ENCODE measurements at places on chromosomes 6 and 20. TPM values are rescaled to one million over a fixed set of nuclear protein-coding genes. Genes with fewer than 3 reads are reported as not detected.

Gene SLC22A7
- total RNA-seq: not detected

Gene EZR
- total RNA-seq: 272 TPM

DNA sequence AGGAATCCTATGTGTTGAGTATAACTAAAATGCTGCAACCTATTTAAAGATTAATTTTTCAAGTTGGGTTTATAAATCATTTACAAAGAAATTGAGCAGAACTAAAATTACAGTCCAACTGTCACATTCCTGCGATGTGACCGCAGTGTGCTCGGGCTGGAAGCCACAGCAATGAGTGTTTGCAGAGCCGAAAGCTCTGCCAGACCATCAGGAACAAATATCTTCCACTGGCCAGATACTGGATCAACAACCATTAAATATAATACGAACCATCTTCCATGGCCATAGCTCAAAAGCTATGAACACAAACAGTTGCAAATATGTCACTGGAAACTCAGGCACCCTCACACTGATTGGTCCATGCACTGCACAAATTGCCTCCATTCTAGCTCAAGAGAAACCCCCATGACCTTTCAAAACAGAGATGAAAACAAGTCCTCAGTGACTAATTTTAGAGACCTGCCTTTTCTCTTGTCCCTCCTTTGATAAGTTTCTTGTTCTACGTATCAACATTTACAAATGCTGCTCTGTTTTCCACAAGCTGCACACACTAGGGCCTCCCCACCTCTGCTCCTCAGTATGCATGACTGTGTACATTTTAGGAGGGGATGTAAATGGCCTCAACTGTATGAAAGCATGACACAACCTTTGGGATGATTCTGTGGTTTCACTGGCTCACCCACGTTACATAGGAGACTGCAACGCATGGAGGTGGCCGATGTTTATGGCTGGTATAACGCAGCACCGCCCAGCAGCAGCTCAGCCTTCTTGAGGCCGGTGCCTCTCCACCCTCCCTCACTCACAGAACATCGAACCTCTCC, 171.7 kb downstream of the WDR27 start:
- no peak for DNase-seq

DNA sequence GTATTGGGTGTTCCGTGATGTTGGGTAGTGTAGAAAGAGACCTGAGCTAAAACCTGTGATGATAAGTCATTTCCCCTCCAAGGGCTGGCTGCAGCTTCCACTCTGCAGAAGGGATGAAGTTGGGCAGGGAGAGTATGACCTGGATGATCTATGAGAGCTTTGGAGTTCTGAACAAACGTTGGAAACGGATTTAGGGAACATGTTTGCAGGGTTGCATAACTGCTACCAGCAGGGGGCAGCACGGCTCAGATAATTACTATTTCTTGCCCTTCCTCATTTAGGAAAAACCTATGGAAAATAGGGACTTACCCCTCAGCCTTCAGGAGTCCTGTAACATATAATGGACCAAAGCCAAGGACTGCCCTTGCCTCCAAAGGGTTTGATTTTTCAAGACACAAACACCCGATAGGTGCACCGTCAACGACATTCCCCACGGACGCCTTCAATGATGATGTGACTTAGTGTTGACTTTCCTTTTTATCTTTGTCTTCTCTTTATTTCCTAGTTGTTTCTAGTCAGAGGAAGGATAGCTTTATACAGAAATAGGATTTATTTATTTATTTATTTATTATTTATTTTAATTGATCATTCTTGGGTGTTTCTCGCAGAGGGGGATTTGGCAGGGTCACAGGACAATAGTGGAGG, 164.9 kb upstream of the SASH1 start:
- DNase-seq: peak; percentile 14

Gene DCDC2
- total RNA-seq: 0.09 TPM

DNA sequence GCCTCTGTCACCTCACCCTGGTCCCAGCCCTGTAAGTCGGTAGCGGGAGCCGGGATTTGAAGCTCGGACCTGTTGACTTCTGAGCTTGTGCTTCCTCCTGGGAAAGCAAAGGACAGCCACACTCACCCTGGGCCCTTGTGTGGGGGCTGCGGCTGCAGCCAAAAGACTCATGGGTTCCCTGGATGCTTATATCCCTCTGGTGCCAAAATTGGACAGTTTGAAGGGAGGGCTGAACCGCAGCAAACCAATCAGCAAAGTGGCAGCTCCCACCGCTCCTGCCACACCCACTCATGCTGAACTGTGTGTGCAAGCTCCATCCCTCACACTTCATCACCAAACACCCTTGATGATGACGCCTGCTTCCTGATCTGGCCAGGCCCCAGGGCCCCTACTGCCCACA, 3.9 kb upstream of the CCN5 start:
- no peak for DNase-seq

- DNase-seq: no peak
Observed at GRCh38 chr6:30849903-30850651, 34.2 kb upstream of the DDR1 start.

GRCh38 chr6:10310330-10310653, 104.6 kb downstream of the TFAP2A start:
- DNase-seq: no peak

DNA sequence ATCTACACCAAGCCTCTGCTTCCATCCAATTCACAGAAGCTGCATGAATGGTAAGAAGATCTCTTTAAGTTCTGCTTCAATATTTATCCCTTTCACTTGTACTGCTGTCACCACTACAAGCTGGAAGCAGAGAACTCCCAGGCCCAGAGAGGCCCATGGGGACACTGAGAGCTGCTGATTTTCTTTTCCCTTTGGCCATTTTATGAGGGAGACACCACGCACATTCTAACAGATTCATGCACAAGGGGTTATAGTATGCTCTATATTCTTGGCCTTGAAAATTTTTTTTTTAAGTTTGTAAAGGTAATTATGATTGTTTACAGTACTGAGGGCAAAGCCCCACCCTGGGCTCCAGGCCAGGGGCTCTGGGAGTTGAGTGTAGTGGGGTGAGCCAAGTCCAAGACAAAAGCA, 88.4 kb downstream of the MYB start:
- DNase-seq: no peak

DNA sequence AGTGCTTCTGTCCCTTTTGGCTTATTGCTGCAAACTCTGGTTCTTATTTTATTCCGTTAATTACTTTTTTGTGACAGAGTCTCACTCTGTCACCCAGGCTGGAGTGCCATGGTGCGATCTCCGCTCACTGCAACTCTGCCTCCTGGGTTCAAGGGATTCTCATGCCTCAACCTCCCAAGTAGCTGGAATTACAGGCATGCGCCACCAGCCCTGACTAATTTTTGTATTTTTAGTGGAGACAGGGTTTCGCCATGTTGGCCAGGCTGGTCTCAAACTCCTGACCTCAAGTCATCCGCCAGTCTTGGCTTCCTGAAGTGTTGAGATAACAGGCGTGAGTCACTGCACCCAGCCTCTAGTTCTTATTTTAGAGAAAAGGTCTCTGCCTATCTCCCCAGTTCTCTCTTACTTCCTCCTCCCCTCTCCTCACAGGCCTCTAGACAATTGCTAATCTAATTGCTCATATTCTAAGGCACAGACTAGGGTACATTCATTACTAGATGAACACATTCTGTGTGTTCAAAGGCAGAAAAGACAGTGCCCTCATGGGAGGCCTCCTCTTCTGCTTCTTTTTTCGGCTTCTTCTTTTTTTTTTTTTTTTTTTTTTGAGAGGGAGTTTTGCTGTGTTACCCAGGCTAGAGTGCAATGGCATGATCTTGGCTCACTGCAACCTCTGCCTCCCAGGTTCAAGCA, 27.0 kb downstream of the EDEM2 start:
- no peak for DNase-seq

DNA sequence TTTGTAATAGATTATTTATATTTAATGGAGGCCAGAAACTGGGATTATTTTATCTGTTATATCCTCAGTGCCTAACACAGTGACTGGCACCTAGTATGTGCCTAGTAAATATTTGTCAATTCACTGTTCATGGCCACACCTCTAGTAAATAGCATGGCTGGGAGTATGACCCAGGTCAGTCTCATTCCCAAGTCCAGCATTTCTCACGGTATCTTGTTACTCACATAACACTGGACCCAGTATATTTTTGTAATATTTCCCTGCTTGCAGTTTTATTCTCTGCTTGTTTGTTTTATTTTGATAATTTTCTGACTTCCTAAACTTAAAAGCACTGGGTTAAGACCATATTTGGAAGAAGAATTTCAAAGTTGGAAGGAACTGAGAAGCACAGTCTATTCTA, 47.7 kb downstream of the CTNNBL1 start:
- no peak for DNase-seq

DNA sequence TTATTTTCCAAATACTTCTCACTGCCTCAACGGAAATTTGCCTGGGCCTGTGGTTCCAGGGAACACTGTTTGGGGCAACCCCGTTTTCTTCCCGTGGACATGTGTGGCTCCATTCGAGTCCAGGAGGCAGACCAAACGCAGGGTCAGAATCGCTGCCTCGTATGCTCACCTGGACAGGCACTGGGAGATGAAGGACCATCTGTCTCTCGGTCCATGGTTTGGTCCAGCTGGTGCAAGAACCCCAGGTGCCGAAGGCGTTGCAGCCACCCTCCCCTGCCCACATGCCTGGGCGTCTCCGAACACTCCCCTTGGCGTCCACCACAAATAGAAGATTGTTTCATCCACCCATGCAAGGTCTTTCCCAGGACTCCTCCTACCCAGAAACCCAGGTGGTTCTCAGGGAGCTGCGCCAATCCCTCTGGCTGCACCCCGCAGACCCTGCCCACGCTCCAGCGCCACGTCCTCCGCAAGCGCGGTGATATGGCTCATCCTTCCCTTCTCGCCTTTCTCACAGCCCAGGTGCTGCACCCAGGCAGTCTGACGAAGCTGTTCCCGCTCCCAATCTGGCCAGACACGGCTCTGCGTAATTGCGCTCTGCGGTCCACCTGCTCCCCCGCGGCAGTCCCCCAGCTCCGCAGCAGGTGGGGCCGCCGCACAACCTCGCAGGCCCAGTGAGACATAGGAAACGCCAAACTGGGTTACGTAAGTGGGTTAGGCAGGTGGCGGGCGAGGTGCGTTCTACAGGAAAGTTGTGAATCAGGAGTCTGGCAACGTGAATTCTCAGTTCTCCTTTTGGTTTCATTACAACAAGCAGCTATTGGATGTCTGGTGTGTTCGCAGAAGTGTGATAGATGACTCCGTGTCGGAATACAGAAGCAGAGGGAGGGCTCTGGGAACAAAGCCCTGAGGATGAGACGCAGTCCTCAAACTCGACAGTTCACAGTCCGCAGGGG, 146.2 kb upstream of the ECI2 start:
- peak; percentile 2 for DNase-seq

DNA sequence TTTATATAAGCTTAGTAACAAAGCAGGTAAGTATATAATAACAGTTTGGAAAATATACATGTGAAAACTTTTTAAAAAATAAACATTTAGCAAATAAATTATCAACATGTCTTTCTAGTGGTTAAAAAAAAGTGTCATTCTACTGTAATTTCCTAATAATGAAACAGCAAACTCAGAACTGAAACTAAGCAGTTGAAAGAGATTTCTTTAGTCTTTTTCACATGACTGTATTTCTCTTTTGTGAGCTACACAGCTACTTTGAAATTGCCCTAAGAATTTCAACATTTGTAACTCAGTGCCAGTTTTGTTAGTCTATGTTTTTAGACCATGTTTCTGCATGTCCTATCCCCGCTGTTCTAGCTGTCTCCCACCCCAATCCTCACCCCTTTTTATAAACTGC, 28.4 kb upstream of the SDHAF4 start:
- no peak for DNase-seq

- DNase-seq: no peak
Observed at GRCh38 chr20:58700121-58700821, 7.7 kb downstream of the NPEPL1 start.

Gene EDEM2
- 21.5 TPM for total RNA-seq

GRCh38 chr20:51760905-51761546, 7.2 kb downstream of the ATP9A start:
- DNase-seq: no peak

DNA sequence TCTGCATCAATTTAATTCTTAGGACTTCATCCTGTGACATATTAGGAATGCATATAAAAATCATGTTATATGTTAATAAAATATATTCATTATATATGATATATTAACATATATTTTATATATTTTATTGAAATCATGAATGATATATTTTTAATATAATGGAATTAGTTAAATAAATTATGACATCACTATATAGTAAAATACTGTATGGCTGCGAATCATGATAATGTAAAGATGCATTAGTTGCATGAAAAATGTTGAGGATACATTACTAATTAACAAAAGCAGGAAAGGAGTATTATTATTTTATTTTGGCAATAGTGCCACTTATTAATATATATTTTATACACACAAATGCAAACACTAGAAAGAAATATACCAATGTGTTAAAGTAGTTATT, 8.4 kb upstream of the RNF217 start:
- no peak for DNase-seq

DNA sequence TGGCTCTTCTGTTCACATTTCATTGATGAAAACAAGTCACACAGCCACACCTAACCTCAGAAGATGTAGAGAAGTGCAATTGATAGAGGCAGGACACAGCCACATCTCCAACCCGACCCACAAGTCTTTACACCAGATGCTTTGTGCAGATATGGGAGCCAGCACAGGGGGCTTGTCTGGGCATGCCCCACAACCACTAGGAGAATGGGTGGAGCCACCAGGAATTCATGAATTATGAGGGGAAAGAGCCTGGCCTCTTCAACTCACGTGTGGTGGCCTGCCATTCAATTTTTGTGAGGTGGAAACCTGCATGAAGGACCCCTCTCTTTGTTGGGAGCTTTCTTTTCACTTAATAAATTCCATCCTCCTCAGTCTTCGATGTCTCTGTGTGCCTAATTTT, 79.1 kb downstream of the OGFRL1 start:
- no peak for DNase-seq

Data from T-cell (primary cell).